DMS 273 treated with DMSO at 0.1 percent for 48 hours (cell line): ENCODE measurements at places on chromosomes 1 and 21.

DNA sequence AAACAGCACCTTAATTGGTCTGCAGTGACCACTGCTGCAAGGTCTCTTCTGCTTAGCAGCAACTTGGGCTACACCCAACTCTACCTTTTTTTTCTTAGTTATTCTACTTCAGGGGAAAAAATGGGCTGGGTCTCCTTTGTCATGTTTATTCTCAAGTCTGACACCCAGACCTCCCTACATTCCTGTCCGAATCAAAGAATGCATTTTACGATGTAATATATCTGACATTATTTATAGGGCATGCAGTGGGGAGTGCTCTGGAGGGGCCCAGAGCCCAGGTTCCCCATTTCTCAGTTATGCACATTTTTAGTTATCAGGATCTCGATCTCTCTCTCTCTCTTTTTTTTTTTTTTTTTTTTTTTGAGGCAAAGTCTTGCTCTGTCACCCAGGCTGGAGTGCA is 50.5 kb downstream of the OPTC start:
- no peak for DNase-seq

DNA sequence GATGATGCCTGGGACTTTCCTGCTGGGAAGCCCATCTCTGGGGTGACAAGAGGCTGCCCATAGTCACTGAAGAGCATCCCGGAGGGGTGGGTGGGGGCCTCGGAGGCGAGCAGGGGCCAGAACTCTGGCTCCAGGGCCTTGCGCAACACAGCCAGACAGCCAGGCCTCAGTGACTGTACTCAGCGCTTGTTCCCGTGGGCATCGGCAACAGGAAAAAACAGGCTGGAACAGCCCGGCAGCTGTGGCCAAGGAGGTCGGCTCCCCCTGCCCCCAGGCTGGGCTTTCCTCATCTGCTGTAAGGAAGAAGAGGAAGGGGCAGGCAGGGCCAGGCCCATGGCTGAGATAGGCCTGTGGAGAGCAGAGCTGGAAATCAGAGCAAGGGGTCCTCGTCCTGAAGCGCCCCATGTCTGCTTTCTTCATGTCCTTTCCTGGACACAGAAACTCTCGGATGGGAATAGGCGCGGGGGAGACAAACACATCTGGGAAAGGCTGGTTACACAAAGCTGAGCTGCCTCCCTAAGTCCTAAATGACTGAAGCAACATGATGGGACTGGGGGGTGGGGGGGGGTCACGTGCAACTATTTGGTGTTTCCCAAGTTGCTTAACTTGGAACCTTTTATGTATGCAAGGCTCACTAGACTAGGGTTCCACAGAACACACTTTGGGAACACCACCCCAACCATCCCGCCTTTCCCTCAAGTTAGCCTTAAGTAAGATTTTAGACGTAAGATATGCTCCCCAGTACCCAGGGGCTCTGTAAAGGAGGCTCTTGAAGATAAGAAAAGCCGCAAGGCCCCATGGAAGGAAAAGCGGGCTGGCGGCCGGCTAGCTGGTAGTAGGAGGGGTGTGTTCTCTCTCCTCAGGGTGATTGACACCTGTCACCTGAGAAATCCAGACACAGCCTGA is 30.7 kb downstream of the HSPG2 start:
- no peak for DNase-seq

- DNase-seq, result no peak
Observed at GRCh38 chr1:180632326-180633056, 669 bp downstream of the XPR1 start.

GRCh38 chr1:29590583-29591565 is 354.6 kb downstream of the PTPRU start:
- DNase-seq, result no peak

GRCh38 chr1:66464351-66464750 is 69.6 kb upstream of the SGIP1 start:
- DNase-seq, result no peak

GRCh38 chr21:44900559-44901251 is 20.0 kb downstream of the ITGB2 start:
- DNase-seq, result no peak

GRCh38 chr1:156463874-156464273 is 36.7 kb downstream of the MEF2D start:
- no peak for DNase-seq

DNA sequence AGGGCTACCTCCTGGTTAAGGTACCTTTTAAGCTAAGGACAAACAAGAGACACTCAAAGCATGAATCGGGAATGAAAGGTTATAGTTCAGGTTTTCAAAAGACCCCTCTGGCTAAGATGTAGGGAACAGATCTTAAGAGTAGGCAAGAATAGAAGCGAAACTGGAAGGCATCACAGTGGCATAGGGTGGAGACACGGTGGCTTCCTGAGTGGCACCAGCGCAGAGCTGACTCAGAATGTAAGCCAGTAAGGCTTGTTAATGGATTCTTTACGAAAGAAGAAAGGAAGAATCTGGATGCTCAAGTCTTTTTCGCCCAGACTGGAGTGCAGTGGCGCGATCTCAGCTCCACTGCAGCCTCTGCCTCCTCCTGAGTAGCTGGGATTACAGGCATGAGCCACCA is 21.2 kb downstream of the PADI6 start:
- DNase-seq, result no peak

DNA sequence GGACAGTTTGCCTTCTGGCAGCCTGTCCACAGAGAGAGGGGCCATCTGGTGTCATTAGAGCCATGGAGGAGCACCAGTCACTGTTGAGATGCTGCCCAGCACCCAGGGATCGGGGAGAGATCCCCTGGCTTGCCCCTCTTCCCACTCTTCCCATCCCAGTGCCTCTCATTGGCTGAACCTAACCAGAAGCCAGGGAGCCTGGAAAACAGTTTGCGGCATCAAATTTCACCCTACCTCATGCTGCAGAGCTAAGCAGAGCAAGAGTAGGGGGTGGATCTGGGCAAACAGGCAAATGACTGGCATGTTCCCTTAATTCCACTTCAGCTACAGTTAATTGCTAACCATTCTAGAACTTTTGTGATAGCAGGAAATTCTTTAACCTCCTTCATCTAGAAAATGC is 19.1 kb downstream of the TRAF5 start:
- DNase-seq, result peak; percentile 55

DNA sequence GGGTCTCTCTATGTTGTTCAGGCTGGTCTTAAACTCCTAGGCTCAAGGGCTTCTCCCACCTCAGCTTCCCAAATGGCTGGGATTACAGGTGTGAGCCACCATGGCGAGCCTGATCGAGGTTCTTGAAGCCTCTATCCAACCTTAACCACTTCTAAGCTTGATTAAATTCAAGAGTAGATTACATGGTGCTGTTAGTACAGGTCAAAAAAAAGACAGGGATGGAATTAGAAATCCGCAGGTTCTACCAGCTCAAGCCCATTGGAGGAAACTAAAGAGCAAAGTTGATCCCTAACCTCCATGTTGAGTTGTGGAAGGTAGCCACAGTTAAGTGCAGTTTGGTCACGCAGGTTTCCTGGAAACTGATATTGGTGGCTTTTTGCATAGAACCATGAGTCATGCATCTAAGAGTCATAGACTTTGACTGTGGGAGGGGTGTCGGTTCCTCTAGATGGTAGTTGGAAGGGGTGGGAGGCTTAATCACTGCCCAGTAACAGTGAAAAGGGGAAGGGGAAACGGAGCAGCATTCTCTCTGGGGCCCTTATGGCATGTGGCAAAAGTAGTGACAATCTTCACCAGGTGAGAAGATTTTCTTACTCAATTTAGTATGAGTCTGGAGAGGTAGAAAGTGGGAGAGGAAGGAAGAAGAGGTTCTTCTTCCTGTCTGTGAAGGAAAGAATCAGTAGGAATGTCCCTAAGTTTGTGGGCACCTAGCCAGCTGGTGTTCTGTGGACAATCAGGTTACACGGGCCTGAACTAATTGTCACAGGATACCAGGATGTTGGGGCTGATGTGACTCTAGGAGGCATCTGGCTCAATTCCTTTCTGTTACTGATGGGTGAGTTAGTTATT is 7.0 kb downstream of the CD53 start:
- DNase-seq, result no peak

- DNase-seq, result no peak
Observed at GRCh38 chr1:192382758-192383157, 66.0 kb downstream of the RGS21 start.

DNA sequence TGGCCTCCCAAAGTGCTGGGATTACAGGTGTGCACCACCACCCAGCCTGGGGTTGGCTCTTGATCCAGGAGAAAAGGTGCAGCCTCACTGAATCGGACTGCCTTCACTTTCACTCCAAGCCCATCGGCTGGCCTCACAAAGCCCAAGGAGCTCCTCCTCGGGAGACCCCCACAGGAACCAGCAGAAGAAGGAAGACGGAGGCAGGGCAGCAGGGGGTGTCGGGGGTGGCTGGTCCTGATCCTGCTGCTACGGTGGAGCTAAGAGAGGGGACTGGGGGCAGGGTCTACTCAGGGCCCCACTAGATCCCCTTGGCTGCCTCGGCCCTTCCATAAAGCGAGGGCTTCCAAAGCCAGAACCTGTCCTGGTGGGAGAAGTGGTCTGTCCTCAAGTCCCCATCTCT is 93.9 kb downstream of the STUM start:
- no peak for DNase-seq

GRCh38 chr1:64476251-64476952 is 6.5 kb downstream of the CACHD1 start:
- DNase-seq, result no peak

GRCh38 chr1:231591466-231591865 is 35.1 kb upstream of the DISC1 start:
- DNase-seq, result no peak

GRCh38 chr1:71294178-71294577 is 213.3 kb upstream of the ZRANB2 start:
- DNase-seq, result no peak

DNA sequence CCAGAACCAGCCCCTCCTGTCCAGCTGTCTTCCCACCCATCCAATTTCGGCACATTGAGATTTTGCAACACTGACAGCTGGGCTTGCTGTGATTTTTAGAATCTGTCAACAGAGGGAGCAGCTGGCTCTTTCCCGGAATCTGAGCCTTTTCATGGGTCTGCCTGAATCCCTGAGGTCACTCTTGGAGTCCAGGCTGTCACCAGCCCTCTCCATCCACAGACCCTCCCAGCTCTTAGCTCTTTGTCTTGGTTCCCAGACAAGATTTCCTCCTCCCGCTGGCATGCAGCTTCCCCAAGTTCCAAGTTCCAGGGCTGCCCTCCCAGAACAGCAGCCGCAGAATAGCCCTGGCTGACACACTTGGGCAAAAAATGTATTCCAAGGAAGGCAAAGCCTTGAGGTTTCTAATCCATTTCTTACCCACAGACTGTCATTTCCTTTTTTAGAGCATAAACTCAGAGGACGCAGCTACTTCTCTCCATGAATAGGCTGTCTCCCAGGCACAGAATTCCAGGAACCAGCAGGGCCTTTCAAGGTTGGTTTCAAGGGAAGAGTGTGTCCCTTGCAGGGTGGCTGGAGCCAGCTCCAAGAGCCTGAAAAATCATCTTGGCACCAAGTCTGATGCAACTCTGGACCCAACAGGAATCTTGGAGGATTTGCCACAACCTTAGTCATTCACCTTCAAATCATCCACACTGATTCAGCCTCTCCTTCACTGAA is 7.1 kb upstream of the TMEM61 start:
- DNase-seq, result peak; percentile 60

- no peak for DNase-seq
Observed at GRCh38 chr1:25467193-25467592, 36.5 kb downstream of the MACO1 start.

GRCh38 chr1:3058263-3059030 is 10.6 kb upstream of the PRDM16 start:
- DNase-seq, result no peak

- no peak for DNase-seq
Observed at GRCh38 chr1:179298952-179299351, 5.4 kb downstream of the SOAT1 start.

DNA sequence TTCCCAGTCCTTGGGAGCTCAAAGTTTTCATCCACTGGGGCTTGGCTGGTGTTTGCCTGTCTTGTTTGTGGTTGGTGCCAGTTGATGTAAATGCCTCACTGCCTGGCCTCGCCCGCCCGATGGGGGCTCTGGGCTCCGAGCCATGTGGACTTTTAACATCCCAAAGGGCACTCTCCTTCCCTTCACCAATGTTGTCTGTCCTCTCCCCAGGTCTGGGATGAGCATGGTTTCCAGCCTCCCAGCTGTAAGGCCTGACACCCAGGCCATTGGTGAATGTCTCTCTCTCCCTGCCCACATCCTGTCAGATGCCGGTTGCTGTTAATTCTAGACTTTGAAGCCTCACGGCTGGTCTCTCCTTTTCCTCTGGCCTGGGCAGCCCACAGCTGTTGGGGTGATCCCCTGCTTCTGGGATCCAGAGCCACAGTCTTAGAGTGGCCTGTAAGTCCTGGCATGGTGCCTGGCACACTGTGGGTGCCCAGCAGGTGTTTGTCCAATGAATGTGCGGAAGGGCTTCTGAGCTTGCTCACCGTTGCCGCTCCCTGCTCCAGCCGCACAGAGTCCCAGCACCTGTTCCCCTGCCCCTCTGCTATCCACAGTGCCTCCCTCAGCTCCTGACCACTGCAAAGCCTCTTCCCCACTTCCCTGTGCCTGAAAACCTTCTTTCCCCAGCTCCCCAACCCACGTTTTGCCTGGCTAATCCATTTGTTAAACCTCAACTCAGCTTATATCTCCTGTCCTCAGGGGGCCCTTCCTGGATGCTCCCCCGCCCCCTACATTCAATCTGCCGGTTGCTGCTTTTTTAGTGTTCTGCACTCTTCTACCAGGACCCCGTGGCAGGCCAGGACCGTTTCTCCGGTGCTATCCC is 3.3 kb upstream of the C1orf174 start:
- no peak for DNase-seq

GRCh38 chr21:15130751-15131150 is 66.0 kb upstream of the NRIP1 start:
- DNase-seq, result no peak

- no peak for DNase-seq
Observed at GRCh38 chr1:198373376-198373775, 167.1 kb downstream of the ATP6V1G3 start.

- no peak for DNase-seq
Observed at GRCh38 chr1:202656057-202656456, 54.2 kb downstream of the SYT2 start.

DNA sequence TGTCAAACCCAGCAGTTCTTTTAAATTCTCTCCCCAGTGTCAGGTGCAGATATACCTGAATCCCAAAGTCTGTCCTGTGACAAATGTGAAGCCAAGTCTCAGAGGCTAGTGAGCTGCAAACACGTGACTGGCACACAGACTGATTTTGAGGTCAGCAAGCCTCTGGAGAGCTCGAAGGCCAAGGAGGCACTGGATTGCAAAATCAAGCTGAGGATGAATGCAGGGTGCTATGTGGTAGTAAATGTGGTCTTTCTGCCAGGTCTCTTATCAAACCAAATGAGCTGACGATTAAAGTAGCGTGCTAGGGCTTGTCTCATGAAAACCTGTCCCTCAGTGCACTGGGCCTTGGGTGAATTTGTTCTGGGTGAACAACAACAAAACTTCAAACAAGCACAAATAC is 20.6 kb downstream of the GPR3 start:
- DNase-seq, result no peak

DNA sequence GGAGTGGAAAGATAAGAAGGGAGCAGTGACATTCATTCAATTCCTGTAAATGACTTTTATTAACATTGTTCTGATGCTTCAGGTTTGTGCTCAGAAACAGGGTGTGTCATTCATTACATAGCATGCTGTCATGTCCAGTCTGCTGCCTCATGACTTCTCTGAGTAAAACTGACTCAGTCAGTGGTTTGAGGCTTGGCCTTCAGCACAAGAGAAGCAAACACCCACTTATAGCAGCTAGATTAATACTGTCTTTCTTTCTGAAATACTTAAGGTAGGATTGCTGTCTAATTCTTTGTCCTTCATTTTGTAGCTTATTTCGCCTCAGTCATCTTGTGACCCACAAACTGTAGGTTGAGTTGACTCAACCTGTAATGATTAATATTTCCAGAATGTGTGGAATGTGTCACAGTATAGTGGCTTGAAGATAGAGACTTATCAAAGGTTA is 32.9 kb downstream of the RASAL2 start:
- DNase-seq, result no peak

- DNase-seq, result no peak
Observed at GRCh38 chr1:22057861-22058260, 5.4 kb downstream of the CDC42 start.
